Stimulated activated CD4-positive, alpha-beta T cell treated with anti-CD3 and anti-CD28 coated beads, Interleukin-4, amount 100 ng/mL, for 1 hour (primary cell): ENCODE measurements at places on chromosomes 4 and X.

DNA sequence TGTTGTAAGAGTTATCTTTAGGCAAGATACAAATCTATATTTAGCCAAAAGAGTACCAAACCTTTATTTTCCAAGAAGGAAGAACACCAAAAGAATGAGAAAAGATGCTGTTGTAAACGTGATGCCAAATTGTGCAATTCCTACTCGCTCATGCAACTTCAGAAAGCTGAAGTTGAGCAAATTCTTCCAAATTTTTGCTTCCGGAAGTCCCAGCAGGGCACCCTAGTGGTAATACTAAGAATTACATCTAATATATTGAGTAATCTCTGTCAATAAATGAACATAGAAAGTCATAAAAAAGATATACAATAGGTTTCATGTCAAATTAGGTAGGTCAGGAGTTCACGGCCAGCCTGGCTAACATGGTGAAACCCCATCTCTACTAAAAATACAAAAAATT is 36.0 kb upstream of the SMARCAD1 start:
- DNase-seq = no peak

- no peak for DNase-seq
Measured at GRCh38 chrX:11381464-11381863, 88.3 kb downstream of the AMELX start.

DNA sequence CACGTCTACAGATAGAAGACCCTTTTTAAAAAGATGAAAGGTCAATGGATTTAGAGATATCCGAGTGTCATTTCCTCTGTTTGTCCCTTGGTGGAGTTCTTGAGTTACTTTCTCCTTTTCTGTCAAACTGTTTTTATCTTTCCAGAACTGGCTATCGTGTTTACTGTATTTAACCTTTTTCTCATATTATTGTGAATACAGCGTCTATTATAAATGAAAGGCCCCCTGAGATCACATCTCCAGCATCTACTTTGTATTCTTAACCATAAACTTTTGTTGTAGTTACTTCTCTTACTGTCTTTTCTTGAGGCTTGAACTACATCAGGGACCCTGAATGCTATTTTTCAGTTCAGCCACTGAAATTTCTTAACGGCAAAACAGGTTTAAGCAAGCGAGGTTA is 4.0 kb upstream of the PCDH7 start:
- DNase-seq = no peak

- no peak for DNase-seq
Measured at GRCh38 chrX:10482261-10482660, 138.1 kb downstream of the MID1 start.

GRCh38 chrX:42772874-42773273 is 5.1 kb downstream of the PPP1R2C start:
- no peak for DNase-seq

DNA sequence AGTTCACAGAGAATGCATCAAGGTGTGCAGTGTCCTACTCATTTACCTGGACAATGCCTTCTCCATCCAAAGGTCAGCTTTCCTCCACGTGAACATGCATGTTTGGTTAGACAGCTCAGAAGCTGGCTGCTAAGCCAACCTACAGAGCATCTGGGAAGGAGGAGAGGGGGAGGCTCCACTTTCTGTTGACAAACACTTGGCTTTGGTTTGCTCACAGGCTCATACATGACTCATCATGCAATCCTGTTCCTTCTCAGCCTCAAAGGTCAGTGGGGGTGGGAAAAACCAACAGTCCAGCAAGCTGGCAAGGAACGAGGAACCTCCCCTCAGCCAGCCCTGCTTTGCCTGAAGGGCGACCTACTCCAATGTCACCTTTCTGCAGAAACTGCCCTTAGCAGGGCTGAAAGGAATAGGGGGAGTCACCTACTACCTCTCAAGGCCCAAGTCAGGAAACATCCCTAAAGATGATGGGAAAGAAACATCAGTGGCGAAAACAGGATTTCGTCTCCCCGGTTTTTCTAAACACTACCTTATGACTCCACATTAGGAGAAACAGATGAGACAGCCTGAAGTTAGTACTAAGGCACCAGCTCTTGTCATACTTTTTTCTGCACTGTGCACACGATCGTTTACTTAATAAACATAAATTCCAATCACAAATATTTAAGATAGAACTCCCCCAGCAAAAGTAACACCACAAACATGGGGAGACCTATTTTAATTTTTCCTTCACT is 37.9 kb downstream of the RELL1 start:
- DNase-seq = no peak

GRCh38 chr4:119490335-119490734 is 138.3 kb downstream of the PDE5A start:
- DNase-seq = no peak

DNA sequence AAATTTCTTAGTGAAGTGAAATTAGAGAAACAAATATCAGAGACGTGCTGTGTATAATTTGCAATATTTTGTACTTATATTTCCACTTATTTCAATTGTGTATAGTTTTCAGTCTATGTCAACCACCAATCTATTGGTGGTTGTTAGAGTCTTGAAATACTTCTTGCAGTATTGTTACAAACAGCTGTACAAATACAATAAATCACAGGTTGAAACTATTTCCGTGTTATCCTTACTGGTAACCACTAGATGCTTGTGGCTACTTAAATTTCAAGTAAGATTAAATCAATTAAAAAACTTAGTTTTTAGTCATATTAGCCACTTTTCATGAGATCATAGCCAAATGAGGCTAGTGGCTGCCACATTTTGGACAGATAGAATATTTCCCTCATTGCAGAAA is 520.5 kb downstream of the GBA3 start:
- no peak for DNase-seq

DNA sequence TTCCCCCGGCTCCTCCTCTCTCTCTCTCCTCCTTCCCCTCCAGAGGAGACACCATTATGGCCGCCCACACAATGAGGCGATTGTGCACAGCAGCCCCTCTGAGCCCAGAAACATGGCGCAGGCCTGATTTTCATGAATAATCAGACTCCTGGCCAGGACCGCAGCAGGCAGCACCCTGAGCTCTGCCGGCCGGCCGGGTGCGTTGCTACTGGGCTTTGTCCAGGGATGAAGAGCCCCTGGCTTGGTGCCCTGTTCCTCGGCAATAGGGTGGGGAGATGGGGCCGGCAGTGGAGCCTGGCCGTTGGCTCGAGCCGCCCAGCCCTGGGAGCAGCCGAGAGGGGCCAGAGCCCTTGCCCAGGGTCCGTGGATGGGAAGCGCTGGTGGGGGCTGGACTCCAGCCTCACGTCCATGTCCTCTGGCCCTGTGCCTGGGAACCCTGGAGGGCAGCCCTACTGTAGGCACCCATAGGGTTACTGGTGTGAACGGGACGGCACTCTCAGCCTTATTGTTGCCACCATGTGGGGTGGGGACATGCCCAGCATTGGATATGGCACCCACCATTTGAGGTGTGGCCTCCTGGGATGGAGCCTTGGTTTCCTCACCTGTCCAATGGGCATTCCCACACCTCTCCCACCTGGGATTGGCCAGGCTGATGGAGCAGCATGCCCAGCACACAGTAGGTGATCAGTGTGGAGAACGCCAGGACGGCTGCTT is 103.0 kb downstream of the SORCS2 start:
- no peak for DNase-seq

GRCh38 chr4:78562687-78563086 is 11.1 kb downstream of the ANXA3 start:
- DNase-seq = no peak

GRCh38 chrX:29299684-29300083 is 712.4 kb downstream of the IL1RAPL1 start:
- no peak for DNase-seq

GRCh38 chr4:187602339-187603092 is 393.1 kb upstream of the ZFP42 start:
- no peak for DNase-seq

- DNase-seq = no peak
Measured at GRCh38 chrX:98380556-98380955, 1496.8 kb downstream of the RPA4 start.

DNA sequence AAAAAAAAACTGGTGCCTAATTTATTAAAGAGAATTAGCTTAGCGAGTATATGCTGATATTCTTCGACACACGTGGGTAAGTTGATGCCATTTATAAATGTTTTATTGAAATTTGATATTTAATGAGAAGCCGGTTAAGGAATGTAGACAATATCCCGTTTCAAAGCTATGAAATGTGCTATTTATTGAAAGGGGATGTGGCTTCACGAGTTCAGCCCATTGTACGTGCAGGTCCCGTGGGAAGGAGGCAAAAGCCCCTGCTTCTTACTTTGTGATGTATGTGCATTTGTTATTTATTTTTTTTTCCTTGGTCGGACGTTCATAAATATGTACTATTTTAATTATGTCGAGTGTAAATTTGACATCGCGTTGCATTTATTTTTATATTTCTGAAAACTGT is 20.2 kb downstream of the SHOX start:
- no peak for DNase-seq

- no peak for DNase-seq
Measured at GRCh38 chrX:145609951-145610511, 207.6 kb upstream of the SLITRK2 start.

DNA sequence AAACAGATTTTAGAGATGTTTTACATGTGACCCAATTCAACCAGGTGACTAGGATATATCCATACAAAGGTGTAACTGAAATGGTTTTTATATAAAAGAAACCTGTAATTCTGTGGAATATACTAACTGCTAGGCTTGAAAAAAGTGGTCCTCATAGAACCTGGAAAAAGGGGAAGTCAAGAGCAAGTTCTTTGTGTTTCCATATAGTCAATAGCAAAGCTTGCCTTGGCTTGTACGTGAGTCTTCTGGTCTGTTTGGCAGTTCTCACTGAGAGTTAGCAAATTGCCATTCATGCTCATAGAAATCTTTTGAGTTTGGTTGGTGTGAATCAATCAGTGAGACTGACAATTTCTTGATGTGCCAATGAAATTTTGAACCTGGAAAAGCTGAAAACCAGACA is 79.4 kb upstream of the SMIM10 start:
- DNase-seq = no peak

DNA sequence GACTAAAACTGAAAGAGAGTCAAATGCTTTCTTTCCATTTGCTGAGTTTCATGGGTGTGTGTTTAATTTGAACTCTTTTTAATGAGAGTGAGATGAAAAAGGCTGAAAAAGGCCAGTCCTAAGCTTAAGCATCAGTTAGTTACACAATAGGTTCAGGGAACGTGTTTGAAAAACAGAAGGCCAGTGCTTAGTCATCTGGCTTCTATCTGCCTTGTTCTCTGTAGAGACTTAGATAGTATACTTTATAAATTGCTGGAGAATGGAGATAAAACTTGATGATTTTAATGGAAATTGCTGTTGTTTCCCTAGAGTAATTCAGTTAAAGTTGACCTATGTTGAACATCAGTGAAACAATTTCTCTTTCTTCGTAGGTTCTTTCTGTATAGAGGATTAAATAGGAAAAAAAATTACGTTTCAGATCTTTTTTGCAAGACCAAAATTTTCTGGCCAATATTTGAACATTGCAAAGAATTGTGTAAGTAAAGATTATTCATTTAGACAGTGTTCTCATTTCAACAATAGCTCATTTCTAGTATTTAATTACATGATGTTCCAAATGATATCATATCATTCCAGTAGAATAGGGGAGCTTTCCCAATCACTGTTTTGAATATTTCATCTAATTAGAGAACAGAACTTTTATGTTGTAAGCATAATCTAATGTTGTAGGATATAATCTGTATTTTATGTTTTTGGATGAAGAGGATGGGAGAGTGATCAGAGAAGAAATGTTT is 1088.8 kb downstream of the ADGRL3 start:
- DNase-seq = no peak

GRCh38 chrX:101108284-101108683 is 10.3 kb downstream of the CENPI start:
- DNase-seq = no peak

DNA sequence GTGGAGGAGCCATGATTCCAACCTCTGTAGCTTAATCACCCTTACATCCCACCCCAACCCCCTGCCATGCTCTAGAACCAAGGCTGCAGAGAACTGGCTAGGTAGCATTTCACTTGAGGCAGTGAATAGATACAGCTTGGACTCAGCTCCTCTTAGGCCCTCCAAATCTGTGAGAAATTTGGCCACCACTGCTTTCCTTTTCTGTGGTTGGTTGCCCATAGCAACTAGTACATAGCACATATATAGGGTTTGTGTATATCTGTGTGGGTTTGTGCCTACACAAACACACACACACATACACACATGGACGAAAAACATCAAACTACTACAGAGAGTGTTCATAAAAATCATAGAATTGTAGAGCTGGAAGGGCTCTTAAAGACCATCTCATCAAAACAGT is 52.0 kb upstream of the CCDC160 start:
- DNase-seq = no peak

DNA sequence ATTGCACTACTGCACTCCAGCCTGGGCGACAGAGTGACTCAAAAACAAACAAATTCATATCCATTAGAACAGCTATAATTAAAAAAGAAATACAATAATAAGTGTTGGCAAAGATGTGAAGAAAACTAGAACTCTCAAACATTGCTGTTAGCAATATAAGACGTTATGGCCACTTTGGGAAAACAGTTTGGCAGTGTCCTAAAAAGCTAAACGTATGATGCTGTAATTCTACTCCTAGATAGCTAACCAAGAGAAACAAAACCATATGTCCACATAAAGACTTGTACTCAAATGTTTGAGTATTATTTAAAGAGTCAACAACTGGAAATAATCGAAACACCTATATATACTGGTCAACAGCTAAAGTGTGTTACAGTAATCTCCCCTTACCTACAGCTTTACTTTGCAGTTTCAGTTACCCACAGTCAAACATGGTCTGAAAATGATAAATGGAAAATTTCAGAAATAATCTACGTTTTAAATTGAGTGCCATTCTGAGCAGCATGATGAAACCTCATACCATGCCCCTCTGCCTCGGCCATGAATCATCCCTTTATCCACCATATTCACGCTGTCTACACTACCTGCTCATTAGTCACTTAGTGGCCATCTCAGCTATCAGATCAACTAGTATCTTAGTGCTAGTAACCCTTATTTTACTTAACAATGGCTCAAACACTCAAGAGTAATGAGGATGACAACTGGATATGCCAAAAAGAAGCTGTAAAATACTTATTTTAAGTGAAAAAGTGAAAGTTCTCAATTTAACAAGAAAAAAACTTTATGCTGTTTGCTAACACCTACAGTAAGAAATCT is 4.9 kb downstream of the ELF2 start:
- no peak for DNase-seq

GRCh38 chrX:46117234-46117633 is 428.0 kb downstream of the ZNF674 start:
- no peak for DNase-seq

GRCh38 chr4:139266583-139267257 is 13.3 kb downstream of the MGARP start:
- peak; percentile 69 for DNase-seq

- DNase-seq = no peak
Measured at GRCh38 chrX:49878128-49878833, 1.0 kb upstream of the USP27X start.
